ENCODE measurements at places on chromosomes 1 and 21.

DNA sequence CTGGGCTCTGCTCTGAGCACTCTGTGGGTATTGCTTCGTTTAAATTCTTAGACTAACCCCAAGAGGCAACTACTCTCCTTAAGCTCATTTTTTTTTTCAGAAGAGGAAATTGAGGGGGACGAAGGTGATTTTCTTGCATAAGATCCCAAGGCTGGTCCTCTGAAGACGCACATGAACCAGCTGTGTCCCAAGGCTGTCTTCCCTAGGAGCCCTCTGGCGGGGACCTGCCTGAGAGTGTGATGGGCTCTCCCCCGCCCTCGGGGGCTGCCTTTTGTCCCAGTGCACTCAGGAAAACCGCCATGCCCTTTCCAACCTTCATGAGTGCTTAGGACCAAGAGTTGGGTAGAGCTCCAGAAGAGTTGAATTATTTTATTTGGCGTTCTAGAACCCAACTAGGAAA lies 21.7 kb downstream of the UMODL1 start:
- no peak for DNase-seq

DNA sequence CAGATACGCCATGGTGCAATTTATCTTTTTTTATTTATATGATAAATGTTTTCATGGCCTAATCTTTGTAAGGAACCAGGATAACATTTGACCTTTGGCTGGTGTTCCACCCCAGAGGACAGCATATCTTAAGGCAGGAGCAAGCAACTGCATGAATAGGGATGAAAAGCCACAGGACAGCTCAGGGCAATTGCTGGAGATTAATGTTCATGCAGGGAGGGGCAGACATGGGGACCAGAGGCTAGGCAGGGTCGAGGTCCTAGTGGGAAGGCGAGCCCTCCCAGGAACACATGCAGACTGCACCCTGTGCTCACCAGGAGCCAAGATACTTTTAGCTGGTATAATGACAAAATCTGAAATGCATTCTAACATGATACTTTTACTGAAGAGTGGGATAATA lies 74.4 kb upstream of the HAO2 start:
- no peak for DNase-seq

GRCh38 chr1:205066141-205066818 lies 18.0 kb downstream of the TMEM81 start:
- DNase-seq, result no peak

DNA sequence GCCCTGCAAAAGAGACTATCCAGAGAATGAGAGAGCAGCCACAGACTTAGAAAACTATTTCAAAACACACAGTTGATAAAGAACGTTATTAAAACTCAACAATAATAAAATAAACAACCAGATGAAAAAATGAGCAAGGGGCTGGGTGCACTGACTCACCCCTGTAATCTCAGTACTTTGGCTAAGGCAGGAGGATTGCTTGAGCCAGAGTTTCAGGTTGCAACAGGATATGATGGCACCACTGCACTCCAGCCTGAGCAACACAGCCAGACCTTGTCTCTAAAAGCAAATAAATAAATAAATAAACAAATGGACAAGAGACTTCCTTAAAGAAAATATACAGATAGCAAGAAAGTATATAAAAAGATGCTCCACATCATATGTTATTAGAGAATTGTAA lies 144.6 kb downstream of the LRRIQ3 start:
- no peak for DNase-seq

DNA sequence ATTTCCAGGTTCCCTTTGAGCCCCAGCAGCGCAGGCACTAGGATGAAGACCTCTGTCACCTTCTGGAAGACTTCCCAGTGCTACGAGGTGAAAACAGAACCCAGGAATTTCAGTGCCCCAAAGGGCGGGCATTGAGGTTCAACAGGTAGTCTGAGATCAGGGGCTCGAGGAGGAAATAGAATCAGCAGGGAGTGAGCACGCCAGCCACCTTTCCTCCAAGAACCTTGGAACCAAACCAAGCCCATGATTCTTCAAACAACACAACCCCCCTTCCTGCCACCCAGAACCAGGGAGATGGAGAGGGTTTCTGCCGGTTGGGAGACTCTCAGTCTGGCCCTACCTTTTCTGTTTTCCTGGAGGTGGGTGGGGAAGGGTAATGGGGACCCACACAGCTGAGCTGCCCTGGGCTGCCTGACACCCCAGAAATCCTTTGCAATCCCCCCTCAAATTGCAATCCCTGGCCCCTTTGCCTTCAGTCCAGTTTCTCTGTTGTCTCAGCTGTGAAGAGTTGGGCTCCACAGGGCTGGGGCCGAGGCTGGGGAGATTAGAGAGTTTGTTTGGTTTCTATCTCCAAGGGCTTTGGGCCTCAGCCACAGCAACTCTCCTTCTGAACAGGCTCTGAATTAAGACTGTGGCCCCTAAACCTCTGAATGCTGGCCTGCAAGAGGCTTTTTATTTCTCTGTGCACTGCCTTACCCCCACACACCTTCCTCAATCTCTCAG lies 11.9 kb downstream of the SLC41A1 start:
- no peak for DNase-seq

DNA sequence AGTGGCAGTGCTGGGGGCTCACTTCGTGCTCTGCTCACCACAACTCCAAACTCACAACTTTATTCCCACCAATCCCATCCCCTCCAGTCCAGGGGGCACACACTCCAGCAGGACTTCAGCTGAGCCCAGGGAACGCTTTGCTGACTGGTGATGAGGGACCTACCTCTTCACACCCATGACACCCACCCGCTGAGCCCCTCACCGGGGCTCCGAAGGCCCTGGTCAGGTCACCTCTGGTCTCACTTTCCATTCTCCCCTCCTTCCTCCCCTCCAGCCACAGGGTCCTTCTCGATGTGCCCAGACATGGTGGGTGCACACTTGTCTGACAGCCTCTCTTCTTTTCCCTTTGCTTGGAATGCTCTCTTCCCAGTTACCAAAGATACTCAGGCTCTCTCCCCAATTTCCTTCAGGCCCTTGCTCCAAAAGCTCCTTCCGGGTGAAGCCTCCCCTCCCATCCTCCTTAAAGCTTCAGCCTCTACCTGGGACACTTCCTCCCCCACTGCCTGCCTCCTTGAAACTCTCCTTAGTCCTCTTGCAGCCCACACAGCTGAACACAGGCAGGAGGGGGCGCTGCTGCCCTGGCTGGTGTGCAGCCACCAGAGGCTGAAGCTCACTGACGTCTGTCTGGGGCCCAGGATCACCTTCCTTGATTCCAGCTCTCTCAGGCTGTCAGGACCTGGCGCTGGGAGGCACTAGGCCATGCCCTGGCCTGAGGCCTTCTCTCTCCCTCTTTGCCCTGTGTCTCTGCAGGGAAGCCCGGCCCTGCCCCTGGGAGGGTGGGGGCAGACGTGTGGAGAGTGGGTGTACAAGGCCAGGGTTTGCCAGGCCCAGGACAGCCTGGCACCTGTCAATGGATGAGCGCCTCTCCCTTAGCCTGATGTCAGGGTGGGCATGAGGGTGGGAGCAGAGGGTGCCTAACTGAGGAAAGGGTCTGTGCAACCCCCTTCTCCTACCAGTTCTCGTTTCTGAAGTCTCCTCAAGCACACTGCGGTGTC lies 1.6 kb downstream of the KCNE1 start:
- DNase-seq, result no peak

DNA sequence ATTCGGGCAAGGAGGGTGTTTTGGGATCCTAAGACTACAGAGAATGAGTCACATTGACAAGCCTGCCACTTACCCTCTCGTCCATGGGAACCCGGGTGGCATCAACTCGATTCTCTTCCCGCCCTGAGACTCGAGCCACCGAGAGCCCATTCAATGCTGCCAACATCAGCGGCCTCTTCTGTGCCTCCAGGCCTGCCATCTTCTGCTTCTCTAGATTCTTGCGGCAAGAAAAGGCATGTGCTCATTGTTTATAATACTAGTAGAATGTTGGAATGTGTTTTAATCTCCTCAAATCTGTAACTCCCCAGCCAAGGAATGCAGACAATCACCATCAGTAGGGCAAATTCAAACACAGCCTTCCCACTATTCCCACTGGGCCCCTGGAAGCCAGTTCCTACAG lies 96.9 kb downstream of the SMYD2 start:
- no peak for DNase-seq

DNA sequence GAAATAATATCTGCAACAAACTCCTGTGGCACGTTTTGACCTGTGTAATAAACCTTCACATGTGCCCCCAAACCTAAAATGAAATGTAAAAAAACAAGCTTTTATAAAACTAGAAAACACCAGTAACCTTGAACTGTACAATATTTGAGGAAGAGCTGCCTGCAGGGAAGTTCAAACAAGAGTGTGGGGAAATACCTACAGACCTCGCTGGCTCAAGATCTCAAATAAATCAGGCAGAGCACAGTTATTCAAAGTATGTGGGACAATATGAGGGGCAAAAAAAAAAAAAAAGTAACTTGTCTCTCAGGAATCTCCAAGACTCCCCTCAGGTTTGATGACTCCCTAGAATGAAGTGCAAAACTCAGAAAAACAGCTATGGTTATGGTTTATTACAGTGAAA lies 37.9 kb upstream of the PPIH start:
- DNase-seq, result no peak

DNA sequence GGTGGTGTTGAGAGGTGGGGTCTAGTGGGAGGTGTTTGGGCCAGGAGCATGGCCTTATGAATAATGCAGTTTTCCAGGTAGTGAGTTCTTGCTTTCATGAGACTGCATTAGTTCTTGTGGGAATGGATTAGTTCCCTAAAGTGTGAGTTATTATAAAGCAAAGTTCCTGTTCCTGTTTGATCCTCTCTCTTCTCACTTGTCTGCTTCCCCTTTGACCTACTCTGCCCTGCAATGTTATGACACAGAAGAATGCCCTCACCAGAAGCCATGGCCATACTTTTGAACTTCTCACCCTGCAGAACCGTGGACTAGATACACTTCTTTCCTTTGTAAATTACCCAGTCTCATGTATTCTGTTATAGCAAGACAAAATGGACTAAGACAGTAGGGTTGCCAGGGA lies 53.6 kb downstream of the MAP3K7CL start:
- no peak for DNase-seq

GRCh38 chr1:242454262-242455051 lies 70.0 kb downstream of the PLD5 start:
- DNase-seq, result no peak

- no peak for DNase-seq
Observed at GRCh38 chr1:42928859-42929258, 29.8 kb downstream of the SLC2A1 start.

- no peak for DNase-seq
Observed at GRCh38 chr21:28439251-28439650, 553.4 kb downstream of the LTN1 start.

- DNase-seq, result no peak
Observed at GRCh38 chr1:15837931-15838330, 9.6 kb upstream of the SPEN start.

DNA sequence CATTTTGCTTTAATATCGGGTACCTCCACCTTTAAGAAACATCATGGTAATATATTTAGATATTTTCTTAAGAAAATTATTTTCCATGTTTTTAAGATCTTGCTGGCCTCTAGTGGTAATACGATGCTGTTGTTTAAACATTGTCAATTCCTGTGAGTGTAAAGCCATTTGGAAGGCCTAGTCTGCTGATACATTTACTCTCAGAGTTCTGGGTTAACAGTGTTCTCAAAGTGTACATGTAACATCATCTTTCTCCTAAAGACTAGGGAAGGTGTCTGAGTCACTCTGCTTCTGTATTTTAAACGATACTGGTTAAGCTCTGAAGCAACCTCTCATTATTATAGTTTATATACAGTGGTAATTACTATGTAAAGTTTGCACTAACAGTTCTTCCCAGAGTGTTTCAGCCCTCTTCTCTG lies 189.1 kb downstream of the RASAL2 start:
- peak; percentile 7 for DNase-seq

DNA sequence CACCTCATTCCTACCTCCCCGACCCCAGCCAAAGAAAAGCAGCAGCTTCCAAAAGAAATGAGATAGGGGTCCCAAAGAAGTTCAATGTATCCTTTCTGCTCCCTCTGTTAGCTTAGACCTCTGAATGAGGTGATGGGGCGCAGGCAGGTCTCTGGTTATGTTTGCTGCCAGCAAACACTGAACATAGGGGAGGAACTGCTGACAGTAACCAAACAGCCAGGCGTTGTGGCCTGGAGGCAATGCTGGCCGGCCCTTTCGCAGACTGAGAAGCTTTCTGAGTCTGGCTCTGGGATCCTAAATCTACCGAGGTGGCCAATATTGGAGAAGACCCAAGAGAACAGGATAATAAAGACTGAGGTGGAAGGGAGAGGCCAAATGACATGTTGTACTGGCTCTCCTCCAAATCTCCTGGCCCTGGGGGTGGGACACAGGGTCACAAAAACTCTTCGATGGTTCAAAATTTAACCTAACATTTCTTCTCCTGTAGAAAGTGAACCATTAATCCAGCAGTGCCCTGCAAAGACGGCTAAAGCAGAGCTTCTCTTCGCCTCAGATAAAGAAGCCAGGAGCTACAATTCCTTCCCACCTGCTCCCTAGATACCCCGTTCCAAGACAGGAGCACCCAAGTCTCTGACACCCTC lies 19.6 kb downstream of the SSR2 start:
- DNase-seq, result no peak

DNA sequence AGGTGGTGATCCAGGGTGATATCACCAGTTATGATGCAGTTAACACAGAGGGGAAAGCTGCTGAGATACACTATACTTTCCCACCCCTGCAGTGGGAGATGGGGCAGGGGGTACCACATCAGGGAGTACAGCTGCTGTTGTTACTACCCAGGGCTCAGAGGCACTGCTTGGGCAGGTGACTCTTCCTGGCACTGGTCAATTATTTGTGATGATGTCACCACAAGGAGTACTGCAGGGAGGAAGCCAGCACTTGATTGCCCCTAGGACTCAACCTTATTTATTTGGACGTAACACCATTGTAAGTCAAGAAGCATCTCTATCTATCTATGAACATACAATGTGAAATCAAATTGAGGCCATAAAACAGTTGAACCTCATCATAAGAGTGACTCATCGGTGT lies 10.1 kb downstream of the IFNAR1 start:
- DNase-seq, result no peak

All from NCI-H1417 treated with DMSO at 0.1 percent for 48 hours (cell line).